Stimulated activated CD8-positive, alpha-beta memory T cell treated with anti-CD3 and anti-CD28 coated beads, Interleukin-7, amount 100 ng/mL, for 1 hour (primary cell): ENCODE measurements at places on chromosomes 4 and X.
A peak's percentile ranks its signal among the peaks of the same experiment; 100 is the strongest.

GRCh38 chr4:25704516-25704915 lies 48.9 kb downstream of the SLC34A2 start:
- no peak for DNase-seq

GRCh38 chrX:113962343-113962742 lies 621.5 kb upstream of the HTR2C start:
- DNase-seq, result no peak

- DNase-seq, result no peak
Measured at GRCh38 chr4:150395872-150396271, 186.1 kb upstream of the MAB21L2 start.

- no peak for DNase-seq
Measured at GRCh38 chrX:154961947-154962346, 60.6 kb downstream of the F8 start.

GRCh38 chrX:24002167-24002566 lies 24.8 kb downstream of the KLHL15 start:
- no peak for DNase-seq

DNA sequence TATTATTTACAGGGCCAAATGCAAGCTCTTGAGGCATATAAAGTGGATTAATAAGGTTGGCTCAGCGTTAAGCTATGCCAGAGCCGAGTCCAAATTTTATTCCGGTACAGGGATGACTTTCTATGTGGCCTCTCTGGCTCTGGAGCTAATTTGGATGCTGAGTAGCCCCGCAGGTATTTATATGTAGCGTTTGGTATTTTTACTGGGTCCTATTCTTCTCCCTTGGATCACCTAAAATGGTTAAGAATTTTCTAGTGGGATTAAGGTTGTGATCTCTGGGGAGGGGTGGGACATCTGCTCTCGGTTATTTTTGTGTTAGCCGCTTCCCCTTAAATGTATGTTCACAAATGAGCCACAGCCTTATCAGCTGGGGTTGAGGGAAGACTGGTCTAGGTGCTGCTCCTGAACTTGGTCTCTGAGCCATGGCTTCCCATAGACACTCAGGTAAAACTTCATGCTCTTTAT lies 49.4 kb downstream of the FHL1 start:
- no peak for DNase-seq

DNA sequence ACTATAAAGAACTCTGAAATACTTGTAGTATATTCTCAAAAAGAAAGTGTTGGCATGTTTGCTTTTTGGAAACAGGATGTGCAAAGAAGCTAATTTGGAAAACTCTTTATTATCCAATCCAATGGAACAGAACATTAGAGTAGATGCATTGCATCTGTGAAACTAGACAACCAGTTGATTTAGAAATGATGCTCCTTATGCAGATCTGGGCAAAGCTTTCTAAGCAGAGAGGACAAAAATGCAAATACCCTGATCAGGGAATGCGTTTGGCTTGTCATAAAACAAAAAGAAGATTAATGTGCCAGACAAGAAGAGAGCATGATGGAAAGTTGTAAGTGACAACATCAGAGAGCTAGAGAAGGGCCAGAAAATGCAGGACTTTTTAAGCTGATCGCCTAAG lies 142.3 kb downstream of the RCHY1 start:
- no peak for DNase-seq

DNA sequence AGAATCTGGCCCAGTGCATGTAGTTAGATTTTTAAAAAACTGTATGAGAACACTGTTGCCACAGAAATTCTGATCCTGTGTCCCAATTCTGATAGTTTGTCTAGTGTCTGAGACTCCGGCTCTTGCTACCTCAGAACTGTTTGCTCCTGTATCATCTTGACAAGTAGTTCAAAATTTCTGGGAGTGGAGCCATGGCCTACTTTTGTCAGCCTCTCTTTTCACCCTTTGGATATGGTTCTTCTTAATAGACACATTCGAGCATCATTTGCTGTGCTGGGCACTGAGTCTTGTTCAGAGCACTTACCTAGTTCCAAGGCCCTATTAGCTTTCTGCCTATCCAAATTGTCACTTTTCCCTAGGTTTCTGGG lies 46.9 kb downstream of the ATP10D start:
- no peak for DNase-seq

DNA sequence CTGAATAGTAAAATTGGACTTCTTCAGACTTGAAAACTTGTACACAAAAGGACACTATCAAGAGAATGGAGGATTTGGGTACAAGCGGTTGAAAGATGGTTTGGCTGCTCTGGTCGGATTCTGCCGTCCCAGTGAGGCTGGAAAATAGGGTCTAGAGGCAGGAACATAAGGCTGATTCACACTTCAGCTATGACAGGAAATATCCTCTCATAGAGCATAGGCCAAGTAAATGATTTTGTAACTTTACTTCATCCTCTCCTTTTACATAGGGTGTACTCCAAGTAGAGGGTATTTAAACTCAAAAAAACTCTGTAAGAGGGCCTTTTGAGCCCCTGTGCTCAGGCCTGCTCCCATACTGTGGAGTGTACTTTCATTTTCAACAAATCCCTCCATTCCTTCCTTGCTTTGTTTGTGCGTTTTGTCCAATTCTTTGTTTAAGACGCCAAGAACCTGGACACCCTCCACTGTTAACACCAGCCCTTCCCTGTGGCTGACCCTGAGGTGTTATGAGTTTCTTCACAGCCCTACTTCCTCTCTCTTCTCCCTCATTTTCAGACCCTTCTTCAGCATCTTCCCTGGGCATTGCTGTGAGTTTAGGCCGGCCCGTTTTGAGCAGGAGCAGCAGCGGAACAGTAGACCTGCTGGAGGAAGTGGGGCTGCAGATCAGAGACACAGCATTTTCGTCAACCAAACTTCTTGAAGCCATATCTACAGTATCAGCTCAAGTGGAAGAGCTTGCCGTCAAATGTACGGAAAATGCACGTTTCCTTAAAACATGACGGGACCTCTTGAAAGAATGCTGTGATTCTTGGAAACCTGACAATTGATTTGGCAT lies 7.2 kb downstream of the PGAM4 start:
- DNase-seq, result no peak

DNA sequence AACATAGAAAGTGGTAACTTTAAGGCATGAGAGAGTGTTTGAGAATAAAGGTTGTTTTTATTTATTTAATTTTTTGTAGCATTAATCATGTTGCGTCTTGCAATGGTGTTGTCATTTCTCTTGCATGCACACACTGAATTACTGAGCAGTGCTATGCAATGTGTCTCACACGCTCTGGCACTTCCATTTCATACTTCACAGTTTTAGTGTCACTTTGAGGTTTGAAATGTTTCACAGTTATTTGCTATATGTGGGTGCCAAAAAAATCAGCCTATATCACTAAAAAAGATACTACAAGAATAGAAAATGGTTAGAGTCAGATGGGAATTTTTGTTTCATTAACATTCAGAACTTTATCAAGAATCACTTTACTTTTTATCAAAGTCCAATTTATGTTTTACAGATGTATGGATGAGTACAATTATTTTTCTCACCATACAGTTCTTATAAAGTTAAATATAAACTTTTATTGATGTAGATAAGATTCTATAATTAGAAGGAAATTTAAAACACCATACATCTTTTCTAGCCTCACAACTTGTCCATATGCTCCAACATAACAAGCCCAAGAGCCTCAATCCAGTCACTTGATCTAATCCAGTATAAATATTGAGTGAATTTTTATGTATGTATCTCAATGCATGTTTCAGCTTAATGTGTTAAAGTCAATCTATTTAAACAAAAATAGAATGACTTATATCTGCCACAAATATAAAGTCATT lies 114.0 kb downstream of the IQCM start:
- DNase-seq, result no peak

- DNase-seq, result no peak
Measured at GRCh38 chr4:168220893-168221292, 97.7 kb downstream of the DDX60 start.

DNA sequence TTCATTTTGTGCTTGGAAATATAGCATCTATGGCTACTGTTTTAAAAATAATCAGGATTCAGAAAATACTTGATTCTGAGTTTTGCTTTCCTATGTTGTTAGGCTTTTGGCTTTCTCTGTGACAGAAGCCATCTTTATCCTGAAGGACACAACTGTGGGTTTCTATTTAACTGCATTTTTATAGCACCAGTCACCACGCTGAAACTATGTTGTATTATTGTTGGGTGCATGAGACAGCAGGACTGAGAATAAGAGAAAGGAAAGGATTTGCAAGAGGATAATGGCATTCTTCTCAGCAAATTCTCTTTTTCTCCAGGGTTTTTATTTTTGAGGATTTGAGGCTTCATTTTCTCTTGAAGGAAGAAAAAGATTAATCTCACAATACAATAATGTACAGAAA lies 10.1 kb upstream of the NEUROG2 start:
- DNase-seq, result no peak

- DNase-seq, result no peak
Measured at GRCh38 chr4:20356565-20356964, 104.9 kb downstream of the SLIT2 start.

DNA sequence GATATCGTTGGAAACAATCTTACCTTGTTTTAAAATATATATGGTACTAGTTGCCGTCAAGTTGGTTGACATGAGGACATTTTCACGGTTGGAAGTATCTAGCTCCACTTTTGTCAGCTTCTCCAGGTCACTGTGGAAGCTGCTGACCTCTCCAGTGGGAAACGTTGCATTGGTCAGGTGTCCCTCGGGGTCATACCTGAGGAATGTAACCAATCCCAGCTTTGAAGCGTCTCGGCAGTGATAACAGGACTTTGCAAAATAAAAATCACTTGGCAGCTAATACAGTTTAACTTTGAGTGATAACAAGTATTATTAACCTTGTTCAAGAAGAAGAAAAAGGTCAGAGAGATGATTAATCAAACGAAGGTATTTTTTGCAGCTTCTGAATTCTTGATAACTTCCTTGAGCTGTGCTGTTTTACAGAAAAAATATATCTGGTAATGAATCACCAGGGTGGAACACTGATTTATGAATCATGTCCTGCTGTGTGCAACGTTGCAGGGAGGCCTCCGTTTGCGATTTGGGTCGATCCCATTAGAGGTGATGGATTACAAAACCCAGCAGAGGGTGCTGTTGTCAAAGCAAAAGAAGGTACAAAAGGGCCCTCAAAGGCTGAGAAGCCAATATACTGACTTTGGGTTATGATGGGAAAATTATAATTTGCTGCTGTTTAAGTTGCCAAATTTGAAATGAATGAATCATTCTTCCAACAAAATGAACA lies 60.1 kb downstream of the SH2D1A start:
- DNase-seq, result peak; percentile 17

DNA sequence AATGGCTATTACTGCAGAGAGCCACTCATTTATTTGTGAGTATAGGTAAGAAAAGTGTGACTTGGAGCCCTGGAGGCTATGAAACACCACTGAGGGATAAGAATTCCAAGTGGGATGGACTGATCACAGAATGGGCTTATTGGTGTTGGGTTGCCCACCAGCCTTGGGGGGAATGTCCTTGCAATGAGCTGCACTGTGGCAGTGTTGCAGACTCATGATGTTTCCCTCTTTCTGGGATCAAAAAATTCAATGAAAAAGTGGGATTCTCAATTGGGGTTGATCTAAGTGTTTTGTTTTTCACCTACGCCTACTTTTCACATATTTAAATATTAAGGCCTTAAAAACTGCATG lies 1024.5 kb upstream of the PCDH10 start:
- no peak for DNase-seq

- DNase-seq, result no peak
Measured at GRCh38 chr4:85393201-85393600, 81.7 kb upstream of the ARHGAP24 start.

- no peak for DNase-seq
Measured at GRCh38 chrX:68840256-68840655, 11.4 kb downstream of the EFNB1 start.

DNA sequence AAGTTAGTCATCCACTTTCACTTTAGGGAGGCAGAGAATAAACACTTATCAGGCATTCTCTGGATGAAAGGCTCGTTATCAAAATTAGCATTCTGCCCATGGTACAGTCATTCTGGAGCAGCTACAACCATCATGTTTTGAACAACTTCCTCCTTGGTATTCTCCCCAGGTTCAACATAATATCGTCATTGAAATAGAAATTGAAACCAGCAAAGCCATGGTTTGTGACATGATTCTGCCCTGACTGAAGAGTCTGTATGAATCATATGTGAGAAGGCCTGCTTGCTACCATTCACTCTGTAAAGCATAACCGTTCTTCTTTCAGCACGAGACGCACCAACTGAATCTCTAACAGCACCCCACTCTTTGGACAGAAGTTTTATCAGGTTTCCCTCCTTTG lies 127.5 kb upstream of the RADX start:
- DNase-seq, result no peak

- no peak for DNase-seq
Measured at GRCh38 chr4:2390146-2390545, 28.3 kb downstream of the ZFYVE28 start.

DNA sequence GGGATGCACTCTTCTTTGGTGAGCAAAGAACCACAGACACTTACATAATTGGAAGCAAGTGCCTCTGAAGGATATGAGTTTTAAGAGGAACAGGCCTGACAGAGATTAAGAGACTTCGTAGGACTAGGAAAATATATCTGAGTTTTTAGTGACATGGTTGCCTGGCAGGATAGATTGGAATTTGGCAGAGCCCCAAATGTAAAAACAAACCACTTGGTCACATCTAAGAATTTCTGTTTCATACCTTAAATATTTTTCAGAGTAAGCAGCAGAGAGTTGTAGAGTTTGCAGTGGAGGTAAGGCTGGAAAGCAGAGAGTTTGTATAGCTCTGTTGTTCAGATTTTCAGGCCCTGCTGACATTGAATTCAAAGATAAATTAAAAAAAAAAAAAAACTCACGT lies 150.1 kb upstream of the MAGEB2 start:
- DNase-seq, result no peak

- DNase-seq, result no peak
Measured at GRCh38 chr4:23279377-23279986, 586.7 kb downstream of the GBA3 start.

- DNase-seq, result no peak
Measured at GRCh38 chr4:80382090-80382832, 46.7 kb downstream of the CFAP299 start.

DNA sequence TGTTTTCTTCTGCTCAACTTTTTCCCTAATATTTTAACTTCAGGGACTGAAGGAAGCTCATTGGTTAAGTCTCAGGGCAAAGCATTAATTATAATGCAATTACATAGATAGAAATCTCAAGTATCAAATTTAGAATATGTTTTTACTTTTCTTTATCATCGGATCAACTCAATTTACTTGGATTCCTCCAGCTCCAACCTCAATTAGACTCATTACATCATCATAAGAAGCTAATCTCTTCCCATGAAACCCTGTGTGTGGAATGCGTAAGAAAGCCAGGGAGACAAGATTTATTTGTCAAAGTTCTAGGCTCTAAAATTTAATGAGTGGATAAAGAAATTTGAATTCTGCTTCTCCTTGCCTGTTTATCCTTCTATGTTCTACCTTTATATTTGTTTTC lies 918.4 kb downstream of the ADGRL3 start:
- no peak for DNase-seq

DNA sequence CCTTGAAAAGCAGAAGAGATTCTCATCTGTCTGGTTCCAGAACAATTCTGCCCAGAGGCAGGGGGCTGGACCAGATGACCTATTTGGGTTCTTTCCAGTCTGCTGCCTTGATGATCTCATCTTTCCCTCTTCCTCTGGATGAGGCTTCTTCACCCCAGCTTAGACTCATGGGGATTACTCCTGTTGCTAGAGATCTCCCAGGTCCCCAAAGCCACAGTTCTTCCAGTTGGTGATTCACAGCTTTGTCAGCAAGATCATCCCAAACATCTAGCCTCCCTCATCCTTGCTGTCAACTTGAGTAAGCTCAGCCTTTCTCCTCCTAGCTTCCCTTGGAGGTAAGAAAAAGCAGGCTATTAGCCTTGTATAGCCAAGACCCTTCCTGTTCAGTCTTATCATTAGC lies 64.2 kb upstream of the PJA1 start:
- DNase-seq, result no peak

GRCh38 chrX:107686792-107687191 lies 58.5 kb downstream of the PRPS1 start:
- no peak for DNase-seq
